Fibroblast of mammary gland (primary cell): ENCODE measurements at places on chromosomes 2 and 18.

DNA sequence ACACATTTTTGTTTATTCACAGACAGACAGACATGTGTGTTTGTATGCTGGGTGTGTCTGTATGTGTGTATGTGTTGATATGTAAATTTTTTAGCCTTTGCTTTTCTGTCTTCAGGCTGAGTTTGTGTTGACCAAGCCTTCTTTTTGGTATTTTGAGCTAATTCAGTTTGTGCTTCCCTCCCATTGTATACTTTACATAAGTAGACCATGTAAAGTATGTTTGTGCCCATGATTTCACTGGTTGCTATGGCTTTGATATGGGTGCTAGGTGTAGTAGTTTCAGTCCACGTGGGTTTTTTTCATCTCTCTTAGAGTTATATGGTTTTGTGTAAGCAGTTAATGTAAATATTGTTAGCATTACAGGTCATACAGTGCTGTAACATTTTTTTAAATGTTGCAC, 129.4 kb upstream of the EPC2 start:
- DNase-seq = no peak

DNA sequence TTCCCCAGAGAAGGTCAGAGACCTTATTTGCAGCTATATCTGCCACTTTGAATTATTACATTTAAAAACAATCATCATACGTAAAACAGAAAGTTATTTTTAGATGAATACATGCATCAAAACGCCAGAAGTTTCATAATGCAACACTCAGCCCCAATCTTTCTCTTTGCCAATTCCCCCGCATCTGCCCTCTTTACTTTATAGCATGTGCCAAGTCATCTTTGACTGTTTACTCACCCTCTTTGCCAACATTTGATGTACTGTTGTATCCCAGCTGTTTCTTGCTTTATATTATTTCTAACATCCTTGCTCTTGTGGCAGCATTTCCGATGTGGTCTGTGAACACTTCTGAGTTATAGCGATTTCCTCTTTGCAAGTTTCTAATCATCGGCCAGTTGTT, 86.2 kb downstream of the CRIM1 start:
- peak; percentile 54 for DNase-seq

- no peak for DNase-seq
These were observed 48.2 kb upstream of the HS6ST1 start for GRCh38 chr2:128366713-128367511.

GRCh38 chr18:79485788-79486355, 90.1 kb downstream of the NFATC1 start:
- DNase-seq = peak; percentile 92
